ENCODE measurements at places on chromosomes 2 and 18. TPM values are rescaled to one million over a fixed set of nuclear protein-coding genes. Genes with fewer than 3 reads are reported as not detected.

GRCh38 chr2:166773308-166773949 is 114.9 kb upstream of the XIRP2 start:
- no peak for DNase-seq

DNA sequence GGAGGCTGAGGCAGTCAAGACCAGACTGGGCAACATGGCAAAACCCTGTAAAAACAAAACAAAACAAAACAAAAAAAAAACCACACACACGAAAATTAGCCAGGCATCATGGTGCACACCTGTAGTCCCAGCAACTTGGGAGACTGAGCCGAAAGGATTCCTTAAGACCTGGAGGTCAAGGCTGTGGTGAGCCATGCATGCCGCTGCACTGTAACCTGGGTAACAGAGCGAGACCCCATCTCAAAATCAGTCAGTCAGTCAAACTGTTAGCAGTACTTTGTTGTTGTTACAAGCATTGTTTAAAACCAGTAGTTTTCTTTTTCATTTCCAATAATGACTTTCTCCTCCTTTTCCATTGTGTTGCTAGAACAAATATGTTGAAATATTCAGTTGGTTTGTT is 21.7 kb downstream of the EPB41L5 start:
- DNase-seq = no peak

GRCh38 chr2:120988700-120989511 is 253.2 kb downstream of the GLI2 start:
- DNase-seq = no peak

DNA sequence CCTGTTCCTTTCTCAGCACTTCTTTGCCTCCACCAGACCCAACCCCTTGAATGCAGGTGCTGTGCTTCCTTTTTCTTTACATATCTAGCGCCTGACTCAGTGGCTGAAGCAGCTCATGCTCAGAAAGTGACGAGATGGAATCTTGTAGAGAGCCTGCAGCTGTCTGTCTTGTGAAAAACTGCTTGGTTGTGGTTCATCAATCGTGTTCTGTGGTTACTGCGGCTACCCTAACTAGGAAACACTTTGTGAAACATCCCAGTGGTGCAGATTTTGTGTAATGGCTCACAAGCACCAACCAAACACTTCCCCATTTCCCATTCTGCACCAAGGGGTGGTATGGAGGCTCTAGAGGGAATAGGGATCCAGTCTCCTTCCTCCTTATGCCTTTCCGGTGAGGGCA is 307.2 kb upstream of the MMADHC start:
- no peak for DNase-seq

DNA sequence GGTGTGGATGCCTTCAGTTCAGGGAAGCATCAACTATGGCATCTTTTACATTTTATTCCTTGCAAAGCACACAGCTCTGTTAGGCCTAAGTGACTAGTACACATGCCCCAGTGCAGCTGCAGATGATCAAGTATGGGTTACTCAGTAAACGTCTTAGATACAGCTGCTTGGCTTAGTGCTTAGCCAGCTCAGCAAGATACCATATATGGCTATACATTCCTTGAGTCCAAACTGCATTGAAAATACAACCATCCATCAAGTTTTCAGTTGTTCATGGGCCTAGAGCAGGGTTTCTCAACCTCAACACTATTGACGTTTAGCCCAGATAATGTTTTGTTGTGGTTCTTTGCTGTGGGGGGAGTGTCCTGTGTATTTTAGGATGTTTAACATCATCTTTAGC is 769.9 kb downstream of the TSN start:
- DNase-seq = no peak

GRCh38 chr2:39593439-39594393 is 72.0 kb upstream of the TMEM178A start:
- DNase-seq = no peak

DNA sequence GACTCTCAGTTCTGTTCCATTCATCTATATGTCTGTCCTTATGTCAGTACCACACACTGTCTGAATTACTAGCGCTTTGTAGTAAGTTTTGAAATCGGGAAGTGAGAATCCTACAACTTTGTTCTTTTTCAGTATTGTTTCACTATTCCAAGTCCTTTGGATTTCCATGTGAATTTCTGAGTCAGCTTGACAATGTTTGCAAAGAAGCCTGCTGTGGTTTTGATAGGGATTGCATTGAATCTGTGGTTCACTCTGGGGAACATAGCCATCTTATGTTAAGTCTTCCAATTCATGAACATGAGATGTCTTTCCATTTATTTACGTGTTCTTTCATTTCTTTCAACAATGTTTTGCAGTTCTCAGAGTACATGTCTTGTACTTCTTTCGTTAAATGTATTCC is 15.0 kb downstream of the SLC3A1 start:
- no peak for DNase-seq

DNA sequence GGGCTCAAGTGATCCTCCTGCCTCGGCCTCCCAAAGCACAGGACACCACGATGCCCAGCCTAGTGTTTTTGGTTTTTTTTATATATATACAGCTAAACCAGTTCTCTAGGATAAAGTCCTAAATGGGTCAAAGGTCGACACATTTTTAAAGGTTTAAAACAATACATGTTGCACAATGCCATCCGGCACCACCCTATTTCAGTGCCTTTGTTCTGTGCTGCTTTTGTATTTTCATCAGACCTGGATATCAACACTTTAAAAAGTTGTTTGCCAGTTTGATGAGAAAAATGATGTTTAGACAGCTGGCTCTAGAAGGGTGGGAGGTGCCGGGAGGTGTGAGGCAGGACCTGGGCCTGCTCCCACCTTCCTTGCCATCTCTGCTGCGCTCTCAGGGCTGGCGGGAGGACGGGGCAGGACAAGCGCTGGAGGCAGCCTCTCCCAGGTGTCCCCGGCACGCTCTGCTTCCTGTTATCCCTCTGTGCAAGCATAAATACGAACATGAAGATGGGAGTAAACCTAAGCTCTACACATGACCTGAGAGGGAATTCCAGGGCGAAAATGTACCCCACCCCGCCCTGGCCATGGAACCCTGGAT is 103.7 kb downstream of the HS6ST1 start:
- no peak for DNase-seq

GRCh38 chr18:42048158-42048557 is 93.1 kb downstream of the PIK3C3 start:
- DNase-seq = no peak

- DNase-seq = no peak
Observed at GRCh38 chr18:79317703-79318102, 78.0 kb upstream of the NFATC1 start.

The MCEE gene
- 18.0 TPM for total RNA-seq

The ZNF516 gene
- total RNA-seq = 7.9 TPM

The PDE6D gene
- 25.4 TPM for total RNA-seq

The UGT1A8 gene
- not detected for total RNA-seq
